ENCODE measurements at places on chromosomes 3 and 15.
A peak's percentile ranks its signal among the peaks of the same experiment; 100 is the strongest.

DNA sequence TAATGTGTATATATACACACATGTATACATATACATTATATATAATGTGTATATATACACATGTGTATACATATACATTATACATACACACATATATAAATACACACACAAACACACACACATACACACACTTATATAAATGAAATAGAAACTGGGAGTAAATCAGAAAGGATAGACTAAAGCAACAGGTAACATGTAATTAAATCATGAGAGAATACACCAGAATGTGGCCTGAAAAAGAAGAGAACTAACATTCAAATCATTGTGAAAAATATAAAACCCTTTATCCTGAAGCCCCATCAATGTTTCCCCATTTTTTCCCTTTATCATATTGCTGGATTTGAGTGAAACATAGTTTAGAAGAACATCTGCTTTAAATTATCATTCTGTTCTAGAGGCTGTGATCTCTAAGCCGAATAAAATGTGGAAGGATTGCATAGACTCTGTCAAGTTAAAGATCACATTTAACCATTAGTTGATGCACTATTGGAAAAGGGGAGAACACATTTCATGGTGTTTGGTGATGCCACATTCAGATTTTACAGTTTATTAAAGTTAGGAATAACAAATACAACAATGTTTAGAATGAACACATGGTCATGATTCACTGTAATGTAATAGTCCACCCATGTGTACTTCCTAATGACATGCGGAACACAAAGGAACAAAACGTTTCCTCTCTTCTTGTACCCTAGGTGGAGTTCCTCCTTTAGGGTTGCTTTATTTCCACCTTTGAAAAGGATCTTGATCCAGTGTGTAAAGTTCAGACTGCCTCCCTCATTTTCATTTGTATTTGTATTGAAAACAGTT lies 12.5 kb upstream of the THRB start:
- DNase-seq = no peak

DNA sequence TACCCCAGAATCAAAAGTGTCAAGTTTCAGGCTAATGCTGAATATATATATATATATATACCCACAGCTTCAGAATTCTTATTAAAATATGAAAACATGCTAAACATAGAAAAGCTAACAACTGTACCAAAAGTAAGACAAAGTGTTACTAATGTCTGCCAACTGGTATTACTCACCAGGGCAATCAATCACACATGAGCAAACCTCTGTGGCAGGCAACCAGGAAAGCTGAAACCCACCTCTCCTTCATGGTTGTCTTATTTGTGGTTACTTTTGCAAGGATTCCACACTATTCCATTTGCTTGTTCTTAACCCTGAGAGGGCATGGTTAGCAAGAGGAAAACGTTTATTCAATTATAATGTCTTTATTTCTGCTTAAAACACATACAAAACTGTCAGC lies 512.3 kb upstream of the MDFIC2 start:
- no peak for DNase-seq

DNA sequence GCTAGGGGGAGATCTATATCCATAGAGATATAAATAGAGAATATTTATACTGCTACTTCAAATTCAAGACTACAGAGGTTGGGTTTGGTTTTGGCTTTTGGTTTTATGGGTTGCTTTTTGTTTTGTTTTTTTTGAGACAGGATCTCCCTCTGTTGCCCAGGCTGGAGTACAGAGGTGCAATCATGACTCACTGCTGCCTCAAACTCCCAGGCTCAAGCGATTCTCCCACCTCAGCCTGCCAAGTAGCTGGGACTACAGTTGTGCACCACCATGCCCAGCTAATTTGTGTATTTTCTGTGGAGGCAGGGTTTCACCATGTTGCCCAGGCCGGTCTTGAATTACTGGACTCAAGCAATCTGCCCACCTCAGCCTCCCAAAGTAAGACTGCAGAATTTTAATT lies 3.9 kb upstream of the UBL7 start:
- DNase-seq = no peak

GRCh38 chr3:17583530-17583929 lies 158.9 kb downstream of the TBC1D5 start:
- DNase-seq = no peak

DNA sequence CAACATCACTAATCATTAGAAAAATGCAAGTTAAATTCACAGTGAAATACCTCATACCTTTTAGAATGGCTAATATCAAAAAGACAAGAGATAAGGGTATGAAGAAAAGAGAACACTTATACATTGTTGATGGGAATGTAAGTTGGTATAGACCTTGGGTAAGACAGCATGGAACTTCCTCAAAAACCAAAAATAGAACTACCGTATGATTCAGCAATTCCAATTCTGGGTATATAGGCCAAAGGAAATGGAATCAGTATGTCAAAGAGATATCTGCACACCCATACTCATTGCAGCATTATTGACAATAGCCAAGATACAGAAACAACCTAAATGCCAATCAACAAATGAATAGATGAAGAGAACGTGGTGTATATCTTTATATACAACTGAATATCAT lies 166.8 kb upstream of the LRRN1 start:
- no peak for DNase-seq

DNA sequence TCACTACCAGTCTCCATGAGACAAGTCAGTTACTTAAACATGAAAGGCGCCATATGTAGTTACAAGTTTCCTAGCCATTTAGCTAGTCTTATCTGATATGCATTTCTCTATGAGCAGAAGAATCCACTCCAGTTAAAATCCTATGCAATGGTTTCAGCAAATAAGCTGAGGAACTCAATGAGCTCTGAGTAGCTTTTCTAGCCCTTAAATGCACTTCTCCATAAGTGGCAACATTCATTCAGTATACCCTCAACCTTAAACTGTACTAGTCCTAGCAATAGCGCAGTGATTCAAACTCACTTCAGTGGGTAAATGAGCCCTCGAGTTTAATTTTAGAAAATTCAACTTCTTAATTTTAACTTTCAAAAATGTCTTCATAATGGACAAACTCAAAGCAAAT lies 7.7 kb downstream of the COMMD2 start:
- no peak for DNase-seq

GRCh38 chr3:188259596-188259995 lies 105.6 kb downstream of the LPP start:
- DNase-seq = no peak

DNA sequence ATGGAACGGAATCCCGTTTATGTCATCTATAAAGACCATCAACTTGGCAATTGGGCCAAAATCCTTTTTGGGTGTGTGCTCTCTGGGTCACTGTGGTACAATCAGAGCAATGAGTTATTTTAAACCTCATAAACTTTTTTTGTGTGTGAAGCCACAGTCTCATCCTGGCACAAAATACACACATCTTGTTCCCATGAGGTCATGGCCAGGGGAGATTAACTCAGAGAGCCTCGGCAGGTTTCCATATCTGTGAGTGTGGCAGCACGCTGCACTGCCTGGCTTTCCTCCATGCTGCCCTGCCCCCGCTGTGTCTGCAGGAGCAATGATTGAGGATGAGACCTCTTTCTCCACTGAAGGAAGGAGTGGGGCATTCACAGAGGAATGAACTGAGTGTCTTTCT lies 54.0 kb upstream of the DLG1 start:
- DNase-seq = no peak

DNA sequence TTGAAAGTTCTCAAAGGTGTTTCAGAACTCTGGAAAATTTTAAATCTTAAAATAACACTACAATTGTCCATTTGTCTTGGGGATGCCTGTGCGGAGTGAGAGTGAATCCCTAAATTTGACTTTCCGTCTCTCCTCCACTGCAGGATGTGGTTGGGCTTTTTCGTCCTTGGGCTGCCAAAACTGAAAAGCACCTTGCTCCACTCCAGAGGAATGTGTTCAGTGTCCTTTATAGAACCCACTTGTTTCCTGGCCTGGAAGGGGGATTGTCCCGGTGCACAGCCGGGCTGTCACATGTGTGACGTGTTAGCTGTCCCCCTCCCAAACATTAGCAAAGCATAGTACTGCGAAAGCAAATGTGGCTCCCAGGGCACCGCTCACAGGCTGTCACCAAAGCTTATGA lies 69.6 kb upstream of the ATP10A start:
- no peak for DNase-seq

- DNase-seq = no peak
These were observed 7.4 kb downstream of the A4GNT start for GRCh38 chr3:138124706-138125355.

DNA sequence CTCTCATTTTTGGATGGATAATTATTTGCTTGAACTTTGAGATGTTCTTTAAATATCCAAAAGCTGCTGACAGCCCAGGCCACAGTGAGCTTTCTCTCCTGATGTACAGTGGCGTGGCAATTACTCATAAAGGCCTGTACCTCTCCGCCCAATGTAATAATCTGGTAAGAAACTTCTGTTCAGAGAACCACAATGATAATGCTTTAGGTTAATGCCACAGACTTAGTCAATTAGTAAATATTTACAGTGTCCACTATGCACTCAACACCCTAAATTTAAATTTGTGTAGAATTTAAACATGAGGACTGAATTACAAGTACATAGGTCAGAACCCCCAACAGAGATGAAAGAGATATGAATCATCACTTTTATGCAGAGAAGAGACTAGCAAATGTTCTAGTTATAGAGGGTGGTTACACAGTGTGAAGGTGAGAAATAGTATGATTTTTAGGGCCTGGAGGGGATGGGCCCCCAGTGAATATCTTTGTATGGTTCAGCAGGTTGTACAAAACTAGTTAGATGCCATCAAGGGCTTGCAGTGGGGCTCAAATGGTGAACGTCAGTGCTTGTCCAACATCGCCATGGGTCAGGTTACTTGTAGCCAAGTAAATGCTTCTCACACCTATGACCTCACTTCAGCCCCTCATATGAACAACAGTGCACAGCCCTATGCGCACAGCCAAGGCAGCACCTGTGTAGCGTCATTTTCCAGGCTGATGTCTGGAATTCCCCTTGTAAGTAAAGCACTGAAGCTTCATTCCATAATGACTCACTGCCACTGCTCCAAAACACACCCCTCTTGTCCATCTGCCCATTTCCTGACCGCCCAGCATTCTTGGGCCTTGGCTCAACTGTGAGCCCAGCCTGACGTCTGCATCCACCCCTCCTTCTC lies 13.3 kb downstream of the ABHD2 start:
- DNase-seq = no peak

- DNase-seq = no peak
These were observed 419.2 kb downstream of the MECOM start for GRCh38 chr3:169244119-169244864.

DNA sequence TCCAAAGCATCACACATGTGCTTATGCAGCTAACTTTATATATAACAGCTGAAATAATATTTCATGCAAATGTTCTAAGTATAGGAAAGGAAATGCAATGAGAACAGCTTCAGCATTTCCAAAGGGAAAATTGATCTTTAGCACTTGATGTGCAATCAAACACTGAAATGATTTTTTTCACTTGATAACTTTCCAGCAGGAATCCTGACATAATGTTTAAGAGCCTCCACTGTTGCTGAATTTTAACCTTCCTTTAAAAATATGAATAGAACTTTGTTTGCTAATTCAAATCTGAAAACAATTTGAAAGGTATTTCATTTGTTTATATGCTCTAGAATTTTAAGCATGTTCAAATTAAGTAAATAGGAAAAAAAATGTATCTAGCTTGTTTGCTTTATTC lies 96.9 kb upstream of the STRIT1 start:
- no peak for DNase-seq

- DNase-seq = no peak
These were observed 208.2 kb upstream of the SGO1 start for GRCh38 chr3:20394243-20394642.

- DNase-seq = peak; percentile 88
These were observed 3.3 kb downstream of the RASSF1 start for GRCh38 chr3:50337175-50337861.

GRCh38 chr3:87270908-87271700 lies 5.3 kb downstream of the POU1F1 start:
- no peak for DNase-seq

Measured in activated gamma-delta T cell (primary cell).